ENCODE measurements at places on chromosomes 5 and 9.

DNA sequence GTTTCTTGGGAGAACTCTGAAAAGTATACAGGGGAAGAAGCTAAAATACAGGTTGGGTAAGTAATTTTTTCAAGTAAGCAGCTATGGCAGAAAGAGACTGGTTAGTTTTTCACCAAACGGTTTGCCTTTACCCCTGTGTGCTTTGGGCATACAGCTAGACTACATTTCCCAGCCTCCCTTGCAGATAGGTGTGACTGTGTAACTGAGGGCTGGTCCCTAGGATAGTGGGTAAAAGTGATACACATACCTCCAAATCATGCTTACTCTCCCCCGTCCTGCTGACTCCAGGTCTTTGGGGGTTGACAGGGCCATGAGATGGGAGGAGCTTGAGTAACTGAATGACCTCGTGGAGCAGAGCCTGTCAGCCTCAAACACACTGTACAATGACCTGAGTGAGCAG is 208.6 kb upstream of the GDNF start:
- DNase-seq, result no peak

GRCh38 chr5:170434966-170435605 is 45.9 kb upstream of the KCNMB1 start:
- no peak for DNase-seq

GRCh38 chr5:81922854-81923279 is 49.0 kb upstream of the ATG10 start:
- no peak for DNase-seq

DNA sequence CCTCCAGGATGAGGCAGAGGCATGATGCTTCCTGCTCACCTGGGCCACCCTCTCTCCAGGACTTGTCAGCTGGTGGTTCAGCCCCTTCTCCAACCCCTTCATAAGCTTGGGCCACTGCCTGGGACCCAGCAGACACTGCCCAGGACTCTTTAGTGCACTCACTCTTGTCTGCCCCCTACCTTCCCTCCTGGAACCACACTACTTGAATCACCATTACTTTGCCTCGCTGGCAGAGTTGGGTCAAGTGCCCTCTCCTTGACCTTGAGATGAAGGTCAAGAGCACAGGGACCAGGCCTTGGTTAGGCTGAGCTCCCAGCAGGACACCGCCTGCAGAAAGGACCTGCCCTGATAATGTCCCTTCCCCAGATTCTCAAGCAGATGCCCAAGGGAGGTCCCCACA is 8.5 kb upstream of the ENDOG start:
- no peak for DNase-seq

DNA sequence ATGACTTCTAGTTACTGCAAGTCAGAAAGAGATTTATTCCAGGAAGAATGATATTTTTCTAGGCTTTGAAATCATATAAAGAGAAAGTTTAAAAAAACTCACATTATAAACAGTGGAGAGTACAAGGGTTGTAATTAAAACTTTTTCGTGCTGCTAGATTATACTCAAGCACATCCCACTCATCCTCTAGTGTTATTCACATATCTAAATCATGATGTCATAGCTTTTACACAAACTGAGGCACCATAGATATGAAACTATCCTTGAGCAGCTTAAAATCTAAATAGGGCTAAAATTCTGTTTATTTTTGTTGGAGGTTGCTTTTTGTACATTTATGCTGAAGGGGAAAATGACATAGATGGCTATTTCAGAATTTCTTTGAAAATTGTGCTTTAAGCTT is 30.0 kb downstream of the TENT2 start:
- no peak for DNase-seq

DNA sequence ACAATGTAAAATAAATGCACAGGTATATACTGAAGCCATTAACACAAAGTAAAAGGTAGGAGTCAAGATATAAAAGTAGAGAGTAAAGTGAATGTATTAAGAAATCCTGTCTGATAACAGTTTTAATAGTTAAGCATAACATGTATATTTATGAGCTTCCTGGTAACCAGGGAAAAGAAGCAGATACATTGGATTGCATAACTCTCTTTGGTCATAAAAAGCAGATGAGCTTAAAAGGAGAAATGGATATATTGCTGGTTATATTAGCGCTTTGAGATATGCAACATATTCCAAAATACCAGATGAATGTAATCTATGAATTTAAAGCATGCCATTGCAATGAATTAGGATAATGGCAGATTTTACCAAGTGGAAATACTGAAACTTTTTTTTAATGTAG is 6.2 kb upstream of the TNFSF8 start:
- DNase-seq, result no peak

DNA sequence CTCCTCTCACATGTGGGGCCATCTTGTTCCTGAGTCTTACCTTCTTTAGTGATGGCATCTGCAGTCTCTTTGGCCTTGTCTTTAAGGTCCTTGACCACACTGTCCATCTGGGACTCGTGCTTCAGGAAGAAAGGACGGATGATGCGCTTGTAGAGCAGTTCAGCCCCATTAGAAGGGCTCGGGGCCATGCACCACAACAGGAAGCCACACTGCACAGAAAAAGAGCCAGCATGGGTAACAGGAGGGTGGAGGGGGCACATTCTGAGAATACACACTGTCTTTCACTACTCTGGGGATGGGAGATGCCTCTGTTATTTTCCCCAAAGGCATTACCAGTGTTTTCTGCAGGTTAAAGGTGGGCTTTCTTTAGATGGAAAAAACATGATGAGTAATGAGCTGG is 25.9 kb downstream of the SRP19 start:
- DNase-seq, result no peak

GRCh38 chr5:159100782-159101646 is 1.3 kb upstream of the EBF1 start:
- DNase-seq, result no peak

GRCh38 chr9:32955655-32956478 is 45.6 kb downstream of the APTX start:
- DNase-seq, result no peak

DNA sequence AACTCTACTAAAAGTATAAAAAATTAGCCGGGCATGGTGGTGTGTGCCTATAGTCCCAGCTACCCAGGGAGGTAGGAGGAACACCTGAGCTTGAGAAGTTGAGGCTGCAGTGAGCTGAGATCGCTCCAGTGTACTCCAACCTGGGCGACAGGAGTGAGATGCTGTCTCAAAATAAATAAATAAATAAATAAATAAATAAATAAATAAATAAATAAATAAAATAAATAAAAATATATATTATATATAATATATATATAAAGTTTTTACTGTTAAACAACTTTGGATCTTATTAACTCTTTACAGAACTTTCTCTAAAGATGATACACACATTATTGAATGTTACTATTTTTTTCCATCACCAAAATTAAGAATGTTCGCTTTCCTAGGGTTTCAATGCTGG is 38.4 kb downstream of the HMGCR start:
- DNase-seq, result no peak

DNA sequence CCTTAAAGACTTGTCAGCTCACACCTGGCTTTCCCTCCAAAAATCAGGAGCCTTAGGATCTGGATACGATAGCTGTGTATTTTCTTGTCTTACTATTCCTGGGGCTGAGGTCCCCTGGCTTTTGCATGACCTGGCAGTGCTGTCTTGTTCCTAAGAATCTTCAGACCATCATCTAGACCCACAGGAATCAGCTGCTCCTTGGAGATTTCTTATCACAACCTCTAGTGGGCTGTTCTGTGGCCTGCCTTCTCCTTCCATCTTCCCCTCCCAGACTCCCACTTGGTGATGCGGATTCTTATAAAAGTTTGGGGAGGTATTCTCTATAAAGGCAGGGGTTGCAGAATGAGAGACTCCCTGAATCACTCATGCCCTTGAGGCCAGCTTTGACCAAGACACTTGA is 21.4 kb downstream of the LCP2 start:
- no peak for DNase-seq

DNA sequence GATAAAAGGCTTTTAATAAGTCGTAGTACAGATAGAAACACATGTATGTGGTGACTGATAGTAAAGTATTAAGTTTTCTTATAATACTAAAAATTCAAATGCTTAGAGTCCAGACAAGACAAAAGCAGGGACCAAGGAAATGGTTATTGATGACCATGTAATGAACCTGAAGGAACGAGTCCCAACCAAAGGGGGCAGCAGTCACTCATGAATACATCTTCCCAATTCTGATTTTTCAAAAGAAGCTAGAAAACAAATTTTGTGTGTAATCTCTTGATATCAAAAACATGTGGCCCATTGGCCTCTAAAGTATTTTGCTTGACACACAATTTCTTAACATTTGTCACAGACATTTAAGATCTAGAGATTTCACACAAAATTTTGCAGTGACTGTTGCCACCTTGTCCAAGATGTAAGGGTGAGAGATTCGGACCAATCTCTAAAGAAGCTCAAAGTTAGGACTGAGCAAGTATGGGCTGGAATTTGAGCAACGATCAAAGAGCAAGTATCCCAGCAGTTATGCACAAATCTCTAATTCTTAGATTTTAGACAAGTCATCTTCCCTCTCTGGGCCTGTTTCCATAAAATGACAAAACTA is 66.8 kb downstream of the ARL15 start:
- no peak for DNase-seq

DNA sequence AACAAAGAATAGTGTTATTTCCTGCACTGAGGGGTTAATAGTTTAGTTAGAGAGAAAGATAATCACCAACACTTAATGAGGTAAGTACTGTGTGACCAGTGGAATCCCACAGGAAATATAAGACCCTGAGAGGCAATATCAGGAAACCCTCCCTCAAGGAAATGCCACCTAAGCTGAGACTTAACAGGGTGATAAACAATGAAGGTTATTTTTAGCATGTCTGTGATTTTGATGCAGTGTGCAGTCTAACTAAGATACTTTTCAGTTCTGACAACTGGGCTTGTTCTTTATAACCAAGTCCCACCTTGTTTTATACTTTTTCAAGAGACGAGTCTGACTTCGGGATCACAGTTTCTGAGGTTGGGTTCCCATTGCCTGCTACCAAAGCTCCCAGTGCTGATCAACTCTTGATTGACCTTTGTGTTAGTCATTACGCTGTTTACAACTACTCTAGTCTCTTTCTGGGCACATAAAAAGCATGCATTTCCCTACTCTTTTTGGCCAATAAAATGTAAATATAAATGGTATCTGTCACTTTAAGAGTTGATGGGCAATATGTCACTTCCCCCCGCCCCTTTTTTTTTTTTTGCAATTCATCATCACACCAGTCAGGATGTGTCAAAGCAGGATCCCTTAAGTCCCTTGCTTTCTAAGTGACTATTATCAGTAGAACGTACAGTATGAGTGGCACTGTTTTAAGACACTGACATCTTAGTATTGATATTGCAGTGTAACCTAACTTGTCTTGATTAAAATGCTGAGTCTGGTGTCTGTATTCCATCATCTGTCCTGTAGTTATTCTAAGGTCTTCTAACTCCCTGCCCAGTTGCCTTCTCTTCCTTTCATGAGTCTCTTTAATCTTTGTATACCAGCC is 31.4 kb downstream of the C6 start:
- DNase-seq, result no peak

DNA sequence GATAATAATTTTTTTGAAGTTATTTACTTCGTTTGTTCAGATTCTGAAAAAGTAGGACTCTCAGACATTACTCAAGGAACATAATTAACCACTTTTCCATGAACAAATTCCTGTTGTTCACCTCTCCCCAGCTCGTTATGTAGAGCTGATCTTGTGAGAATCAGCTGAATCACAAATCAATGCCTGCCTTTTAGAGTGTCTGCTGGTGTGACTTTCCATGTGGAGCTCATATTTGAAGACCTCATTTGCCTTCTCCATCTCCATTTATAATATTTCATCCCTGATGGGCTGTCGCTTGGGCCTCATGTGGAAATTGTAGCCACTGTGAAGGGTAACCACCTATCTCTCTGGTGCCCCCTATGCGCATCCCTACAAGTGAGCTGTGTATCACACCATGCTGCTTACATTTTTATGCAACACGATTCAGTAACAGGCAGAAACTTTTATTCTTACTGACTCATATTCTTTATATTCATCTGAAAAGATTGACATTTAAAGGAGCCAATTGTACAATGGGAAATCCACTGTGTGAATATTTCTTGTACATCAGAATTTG is 111.3 kb downstream of the STK32A start:
- no peak for DNase-seq

DNA sequence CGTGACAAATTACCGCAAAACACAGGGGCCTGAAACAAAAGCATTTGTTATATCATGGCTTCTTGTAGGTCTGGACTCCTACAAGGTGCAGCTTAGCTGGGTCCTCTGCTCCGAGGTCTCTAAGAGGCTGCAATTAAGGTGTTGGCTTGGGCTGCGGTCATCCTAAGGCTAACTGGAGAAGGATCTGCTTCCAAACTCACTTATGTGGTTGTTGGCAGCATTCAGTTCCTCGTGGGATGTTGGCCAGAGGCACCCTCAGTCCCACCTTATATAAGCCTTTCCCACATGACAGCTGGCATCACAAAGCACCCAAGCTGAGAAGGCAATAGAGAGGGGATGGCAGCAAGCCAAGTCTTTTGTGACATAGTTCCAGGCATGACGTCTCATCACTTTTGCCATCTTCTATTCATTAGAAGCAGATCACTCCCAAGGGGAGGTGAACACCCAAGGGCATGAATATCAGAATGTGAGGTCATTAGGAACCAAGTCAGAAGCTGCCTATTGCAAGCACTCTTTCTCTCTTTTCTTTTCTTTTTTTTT is 47.9 kb upstream of the ZBTB43 start:
- DNase-seq, result no peak

DNA sequence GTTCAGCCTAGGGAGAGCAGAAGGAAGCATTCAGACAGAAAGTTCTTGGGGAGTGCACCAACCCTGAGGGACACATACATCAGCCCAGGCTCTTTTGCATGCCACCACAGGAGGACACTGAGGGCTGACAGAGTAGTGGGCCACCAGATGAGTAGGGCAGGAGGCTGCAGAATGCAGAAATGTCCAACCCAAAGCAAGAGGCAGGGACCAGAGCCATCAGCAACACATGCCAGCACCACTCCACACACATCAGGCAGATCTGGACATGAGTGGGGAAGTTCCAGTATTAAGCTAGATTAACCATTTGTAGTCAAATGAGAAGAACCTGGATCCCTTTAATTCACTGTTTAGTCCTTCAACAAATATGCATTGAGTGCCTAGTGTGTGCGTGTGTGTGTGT is 35.7 kb upstream of the OTULINL start:
- no peak for DNase-seq

GRCh38 chr9:121735793-121736770 is 84.6 kb downstream of the DAB2IP start:
- no peak for DNase-seq

DNA sequence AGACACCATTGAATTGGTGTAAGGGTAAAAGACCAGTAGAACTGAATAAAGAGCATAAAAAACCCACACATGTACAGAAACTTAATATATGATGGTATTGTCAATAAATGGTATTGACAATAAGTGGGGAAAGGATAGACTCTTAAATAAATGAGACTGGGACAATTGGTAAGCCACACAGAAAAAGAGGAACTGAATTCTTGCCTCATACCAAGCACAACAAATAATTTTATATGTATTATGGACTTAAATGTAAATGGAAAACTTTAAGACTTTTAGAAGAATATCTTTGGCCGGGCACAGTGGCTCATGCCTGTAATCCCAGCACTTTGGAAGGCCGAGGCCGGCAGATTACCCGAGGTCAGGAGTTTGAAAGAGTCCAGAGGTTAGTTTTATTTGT is 37.9 kb upstream of the PPP2CA start:
- DNase-seq, result no peak

GRCh38 chr9:86516564-86516963 is 162.4 kb upstream of the TUT7 start:
- no peak for DNase-seq

GRCh38 chr5:135103575-135103853 is 69.5 kb upstream of the PITX1 start:
- no peak for DNase-seq

GRCh38 chr9:130634191-130634768 is 30.1 kb upstream of the PRDM12 start:
- no peak for DNase-seq

- no peak for DNase-seq
These were observed 25.8 kb downstream of the DIRAS2 start for GRCh38 chr9:90616806-90617205.
